ENCODE measurements at places on chromosomes 6 and 20.

DNA sequence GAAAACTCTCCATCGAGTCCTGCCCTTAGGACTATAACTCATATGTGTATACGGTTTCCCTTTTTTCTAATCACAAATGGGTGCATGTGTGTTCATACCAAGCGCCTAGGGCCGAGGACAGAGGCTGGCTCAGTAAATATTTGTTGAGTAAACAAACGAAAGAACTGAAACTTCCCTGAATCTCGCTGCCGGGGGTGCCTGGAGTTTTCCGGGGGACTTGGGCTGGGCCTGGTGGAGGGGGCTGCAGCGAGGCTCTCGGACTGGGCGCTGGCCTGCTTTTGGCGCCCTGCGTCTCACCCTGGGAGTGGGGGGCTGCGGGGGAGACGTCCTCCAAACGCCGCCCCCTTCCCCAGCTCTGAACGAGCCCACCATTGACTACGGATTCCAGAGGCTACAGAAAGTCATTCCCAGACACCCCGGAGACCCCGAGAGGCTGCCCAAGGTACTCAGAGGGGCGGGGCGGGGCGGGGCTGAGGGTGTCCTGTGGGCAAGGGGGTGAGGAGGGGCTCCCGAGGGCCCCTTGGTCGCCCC, 49.0 kb downstream of the CPXM1 start:
- no peak for DNase-seq

- DNase-seq: no peak
Measured at GRCh38 chr20:49583669-49584417, 15.9 kb upstream of the PTGIS start.

GRCh38 chr6:52399511-52400312, 20.4 kb upstream of the EFHC1 start:
- DNase-seq: no peak

DNA sequence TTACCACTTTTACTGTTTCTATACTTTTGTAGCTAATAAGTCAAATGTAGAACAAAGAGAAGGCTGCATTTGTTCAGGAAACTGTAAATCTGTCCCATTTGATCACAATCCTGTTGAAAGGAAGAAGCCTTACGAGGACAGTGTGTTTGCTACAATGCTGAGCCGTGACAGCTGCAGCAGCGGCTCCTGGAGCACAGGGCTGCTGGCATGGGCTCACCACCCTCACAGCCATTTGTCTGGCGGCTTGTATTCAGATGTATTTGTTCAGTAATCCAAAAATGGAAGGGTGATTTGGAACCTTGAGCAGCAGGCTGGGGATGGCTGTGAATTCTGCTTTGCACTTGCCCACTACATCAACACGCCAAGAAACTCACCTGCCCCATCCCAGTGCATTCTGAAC, 5.7 kb downstream of the TUBB2A start:
- no peak for DNase-seq

GRCh38 chr6:125406741-125407140, 105.0 kb upstream of the HDDC2 start:
- DNase-seq: no peak

DNA sequence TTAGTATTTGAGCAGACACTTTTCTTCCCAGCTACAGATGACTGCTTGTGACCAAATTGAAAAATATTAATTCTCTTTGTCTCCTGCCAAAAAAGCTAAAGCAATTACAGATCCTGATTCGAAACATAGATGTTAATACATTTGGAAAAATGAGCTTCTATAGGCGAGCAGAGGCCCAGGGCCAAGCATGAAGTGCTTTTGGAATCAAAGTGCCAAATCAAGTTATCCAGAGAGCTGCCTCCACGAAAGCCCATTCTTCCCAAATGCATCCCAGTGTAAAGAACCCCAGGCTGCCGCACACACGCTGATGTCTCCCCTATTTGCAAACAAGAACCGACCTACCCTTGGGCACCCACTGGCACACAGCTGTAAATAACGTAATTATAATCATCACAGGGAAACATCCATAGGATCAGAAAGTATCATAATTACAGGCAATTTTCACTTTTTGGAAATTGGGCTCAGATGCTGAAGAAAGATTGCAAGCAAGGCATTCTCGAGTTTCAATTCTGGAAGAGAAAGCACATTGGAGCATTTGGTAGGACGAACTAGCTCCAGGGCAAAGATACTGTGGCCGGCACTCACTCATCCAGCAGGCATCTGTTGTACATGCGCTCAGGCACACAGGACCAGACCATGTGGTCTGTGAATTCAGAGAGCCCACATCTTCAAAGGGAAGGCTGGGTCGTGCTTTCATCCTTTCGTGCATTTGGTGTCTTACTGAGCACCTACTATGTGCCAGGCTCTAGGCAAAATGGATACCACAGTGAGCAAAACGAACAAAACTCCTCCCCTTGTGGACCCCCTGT, 45.9 kb downstream of the BMP7 start:
- no peak for DNase-seq

DNA sequence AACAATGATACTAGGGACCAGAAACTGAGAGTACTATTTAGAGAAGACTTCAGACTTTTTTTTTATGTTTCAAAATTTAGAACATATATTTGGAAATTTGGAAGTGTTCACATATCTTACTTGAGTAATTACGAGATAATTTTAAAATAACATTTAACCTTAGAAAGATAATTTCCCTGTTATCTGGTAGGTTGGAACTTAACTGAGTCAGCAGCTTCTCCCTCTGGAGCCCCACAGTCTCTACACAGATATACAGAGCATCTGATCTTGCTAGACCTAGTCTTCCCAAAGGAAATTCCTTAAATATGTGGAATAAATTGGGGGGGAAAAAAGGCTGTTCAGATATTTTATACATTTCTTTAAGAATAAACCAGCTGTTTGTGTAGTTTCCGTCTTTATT, 48.6 kb downstream of the TSPYL4 start:
- DNase-seq: no peak

DNA sequence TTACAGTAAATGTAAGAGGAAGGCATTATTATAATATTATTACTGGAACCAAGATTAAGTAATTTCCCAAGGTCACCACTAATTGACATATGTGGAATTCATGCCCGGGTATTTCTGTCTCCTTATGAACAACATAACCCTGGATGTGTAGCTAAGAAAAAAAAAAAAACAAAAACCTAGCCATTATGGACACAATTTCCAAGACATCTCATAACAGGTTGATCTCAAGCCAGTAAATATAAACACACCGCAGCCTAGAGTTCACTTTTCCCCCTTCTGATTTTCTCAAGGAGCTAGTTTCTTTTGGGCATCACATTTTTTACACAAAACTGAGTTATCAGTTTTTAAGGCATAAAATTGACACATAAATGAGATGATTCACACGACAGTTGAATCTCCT, 306.5 kb upstream of the RSPO3 start:
- DNase-seq: no peak

- no peak for DNase-seq
Measured at GRCh38 chr20:63846128-63846771, 15.0 kb upstream of the ABHD16B start.

DNA sequence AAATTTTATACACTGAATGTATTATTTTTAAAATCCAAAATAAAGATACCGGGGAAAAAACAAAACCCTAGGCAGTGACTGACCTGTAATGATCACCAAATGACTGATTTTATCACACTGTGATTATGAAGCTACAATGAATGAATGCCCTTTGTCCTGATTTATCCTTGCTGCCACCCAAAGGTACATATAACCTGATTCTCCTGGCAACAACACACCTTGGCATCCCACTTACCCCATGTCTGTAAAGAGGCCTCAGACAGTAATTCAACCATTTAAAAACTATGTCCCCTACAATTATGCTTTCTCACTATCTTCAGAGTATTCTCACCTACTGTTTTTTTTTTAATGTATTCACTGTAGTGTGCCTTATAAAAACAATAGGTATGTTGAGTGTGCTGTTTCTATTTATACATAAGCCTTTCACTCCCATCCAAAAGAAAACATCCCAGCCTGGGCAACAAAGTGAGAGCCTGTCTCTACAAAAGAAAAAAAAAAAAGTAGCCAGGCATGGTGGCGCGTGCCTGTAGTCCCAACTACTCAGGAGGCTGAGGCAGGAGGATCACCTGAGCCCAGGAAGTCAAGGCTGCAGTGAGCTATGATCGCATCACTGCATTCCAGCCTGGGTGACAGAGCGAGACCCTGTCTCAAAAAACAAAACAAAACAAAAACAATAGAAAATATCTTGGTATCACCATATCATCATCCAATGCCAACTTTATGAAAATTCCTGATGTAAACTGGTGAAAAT, 21.7 kb downstream of the B4GALT5 start:
- DNase-seq: no peak

GRCh38 chr20:10795286-10796026, 121.7 kb upstream of the JAG1 start:
- DNase-seq: no peak

DNA sequence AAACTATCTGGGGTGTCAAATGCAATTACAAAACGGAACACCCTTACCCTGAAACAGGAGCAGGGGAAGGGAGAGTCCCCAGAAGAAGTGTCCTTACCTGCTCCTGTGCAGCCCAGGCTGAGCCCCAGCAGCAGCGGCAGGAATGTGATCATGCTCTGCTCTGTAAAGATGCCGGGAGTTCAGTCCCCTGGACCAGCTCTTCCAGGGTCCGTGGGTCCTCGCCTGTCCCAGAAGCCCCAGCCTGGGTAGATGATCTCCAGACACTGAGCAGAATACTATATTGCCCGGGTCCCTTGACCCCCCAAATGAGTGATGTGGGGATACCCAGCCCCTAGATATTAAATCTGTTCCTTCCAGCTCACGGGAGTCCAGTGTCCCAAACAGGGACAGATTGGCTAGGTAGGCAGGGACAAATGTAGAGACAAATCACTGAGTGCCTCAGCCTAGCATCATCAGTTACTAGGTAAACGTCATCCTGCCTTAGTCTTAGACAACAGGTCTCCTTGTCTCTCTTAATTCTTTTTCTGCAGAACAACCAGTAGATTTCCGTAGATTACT, at the start of gene HLA-DMB:
HLA-DMB (minus strand) TSS at position 373 of the 558 bp plus-strand sequence; CDS start at position 152, 221 bp downstream.
- no peak for DNase-seq

GRCh38 chr6:155412335-155412734, 43.3 kb downstream of the NOX3 start:
- DNase-seq: no peak

DNA sequence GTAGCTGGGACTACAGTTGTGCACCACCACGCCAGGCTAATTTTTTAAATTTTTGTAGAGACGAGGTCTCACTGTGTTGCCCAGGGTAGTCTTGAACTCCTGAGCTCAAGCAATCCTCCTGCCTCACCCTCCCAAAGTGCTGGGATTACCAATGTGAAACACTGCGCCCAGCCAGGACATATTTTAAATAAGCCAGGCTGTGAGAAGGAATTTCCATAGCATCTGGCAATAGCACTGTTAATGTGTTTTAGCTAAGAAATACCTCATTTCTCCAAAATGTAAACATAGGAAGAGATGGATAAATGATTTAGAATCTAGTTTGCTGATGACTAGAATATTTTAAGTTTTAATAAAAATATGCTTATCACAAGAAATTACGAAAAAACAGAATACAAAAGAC, 27.0 kb upstream of the SLA2 start:
- no peak for DNase-seq

GRCh38 chr6:25630508-25631278, 21.3 kb upstream of the SCGN start:
- no peak for DNase-seq

DNA sequence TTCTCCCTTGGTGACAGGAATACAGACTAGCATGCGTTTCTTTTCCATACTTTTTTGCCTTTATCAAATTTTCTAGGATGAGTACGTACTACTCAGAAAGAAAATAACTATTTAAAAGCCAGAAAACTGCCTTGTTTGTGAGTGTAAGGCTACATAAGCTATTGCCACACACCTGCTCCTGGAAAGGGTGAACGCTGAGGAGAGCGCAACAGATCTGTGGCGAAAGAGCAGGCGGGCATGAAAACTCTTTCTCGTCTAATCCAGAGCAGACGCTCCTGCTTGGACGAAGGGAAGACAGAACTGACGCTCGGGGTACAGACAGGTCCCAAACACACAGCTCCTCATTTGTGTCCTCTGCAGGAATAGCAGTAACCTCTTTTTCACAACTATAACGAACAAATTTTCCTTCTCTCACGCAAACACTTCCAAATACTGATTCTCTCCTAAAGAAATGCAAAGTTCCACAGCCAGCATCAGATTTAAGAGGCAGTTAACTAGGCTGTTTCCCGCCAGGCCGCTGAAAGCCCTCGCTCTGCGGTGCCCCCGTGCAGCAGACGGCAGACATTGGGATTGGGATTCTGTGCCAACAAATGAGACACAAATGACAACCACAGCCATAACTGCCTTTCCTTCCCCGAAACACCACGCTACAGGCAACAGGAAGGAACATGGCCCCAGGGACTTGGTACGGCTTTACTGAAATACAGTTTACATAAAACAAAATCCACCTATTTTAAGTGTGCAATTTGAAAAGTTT, 20.0 kb downstream of the TAF4 start:
- no peak for DNase-seq

DNA sequence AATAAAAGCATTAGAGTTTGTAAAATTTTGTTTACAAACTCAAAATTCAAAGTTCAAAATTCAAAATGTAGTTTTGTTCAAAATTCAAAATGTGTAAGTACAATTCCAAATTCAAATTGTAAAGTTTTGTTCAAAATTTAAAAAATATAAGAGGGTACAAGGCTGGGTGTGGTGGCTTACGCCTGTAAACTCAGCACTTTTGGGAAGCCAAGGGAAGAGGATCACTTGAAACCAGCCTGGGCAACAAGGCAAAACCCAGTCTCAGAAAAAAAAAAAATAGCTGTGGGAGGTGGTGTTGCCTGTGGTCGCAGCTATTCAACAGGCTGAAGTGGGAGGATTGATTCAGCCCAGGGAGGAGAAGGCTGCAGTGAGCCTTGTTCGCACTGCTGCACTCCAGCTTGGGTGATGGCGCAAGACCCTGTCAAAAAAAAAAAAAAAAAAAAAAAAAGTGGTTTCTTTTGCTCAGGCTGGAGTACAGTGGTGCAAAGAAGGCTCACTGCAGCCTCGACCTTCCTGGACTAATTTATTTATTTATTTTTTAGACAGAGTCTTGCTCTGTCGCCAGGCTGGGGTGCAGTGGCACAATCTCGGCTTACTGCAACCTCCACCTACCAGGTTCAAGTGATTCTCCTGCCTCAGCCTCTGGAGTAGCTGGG, 5.4 kb upstream of the ZBTB12 start:
- no peak for DNase-seq

DNA sequence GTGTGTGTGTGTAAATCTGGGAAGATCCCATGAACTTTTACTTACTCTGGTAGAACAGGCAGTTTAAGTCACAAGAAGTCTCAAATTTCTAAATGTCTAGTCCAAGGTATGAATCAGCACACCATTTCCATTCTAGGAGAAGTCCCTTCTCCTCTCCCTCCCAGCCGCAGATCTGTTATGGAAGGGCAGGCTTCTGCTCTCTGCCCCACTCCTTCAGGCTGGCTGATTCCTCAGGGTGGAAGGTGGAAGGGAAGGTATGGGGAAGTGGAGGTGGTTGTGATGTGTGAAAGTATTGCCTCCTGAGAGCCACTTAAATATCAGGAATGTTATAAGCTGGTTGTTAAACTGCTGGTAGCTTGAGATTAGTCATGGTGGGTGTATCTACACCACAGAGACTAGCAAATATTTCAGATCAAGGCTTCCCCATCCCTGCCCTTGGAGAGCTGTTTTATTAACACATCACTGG, 44.5 kb upstream of the LAMA4 start:
- no peak for DNase-seq
